ENCODE measurements at places on chromosomes 4 and X.

DNA sequence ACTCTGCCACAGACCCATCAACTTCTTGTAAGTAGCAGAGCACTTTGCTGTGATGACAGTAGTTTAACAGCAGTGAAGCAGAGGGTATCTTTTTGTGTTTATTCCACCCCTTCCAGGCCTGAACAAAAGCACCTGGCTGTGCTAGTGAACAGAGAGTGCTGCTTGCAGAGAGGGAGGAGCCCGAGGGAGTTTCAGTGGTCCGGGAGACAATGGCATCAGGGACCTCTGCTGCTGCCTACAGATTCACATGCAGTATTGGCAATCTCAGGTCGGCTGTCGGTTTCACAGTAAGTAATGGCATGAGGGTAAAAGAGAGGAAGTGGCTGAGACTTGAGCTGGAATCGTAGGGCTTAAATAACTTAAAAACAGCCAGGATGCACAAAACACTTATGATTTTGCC lies 755.8 kb downstream of the RPA4 start:
- no peak for DNase-seq

DNA sequence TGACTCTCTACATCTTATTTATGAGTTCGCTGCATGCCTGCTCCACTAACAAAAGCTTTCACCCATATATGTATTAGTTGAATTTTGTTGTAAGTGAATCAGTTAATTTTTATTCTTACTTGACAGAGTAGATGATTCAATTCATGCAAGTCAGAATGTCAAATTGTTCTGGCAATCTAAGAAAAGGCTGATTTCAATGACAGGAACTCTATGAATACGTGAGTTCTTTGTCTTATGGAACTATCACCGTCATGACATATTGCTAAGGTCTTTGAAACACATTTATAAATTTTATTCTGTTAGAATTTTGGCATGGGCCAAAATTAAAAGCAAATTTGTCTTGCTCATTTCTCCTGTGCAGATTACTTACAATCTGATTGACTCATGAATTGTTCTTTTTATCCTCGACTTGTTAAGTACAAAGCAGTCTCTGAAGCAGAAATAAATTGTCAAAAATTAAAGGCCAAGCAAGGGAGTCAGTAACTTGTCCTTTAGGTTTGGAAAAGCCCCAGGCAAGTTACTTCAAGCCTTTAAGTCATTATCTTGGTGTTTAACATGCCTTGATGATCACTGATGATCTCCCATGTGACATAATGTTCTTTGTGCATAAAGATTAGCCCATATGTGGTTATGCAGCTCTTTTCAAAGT lies 89.0 kb upstream of the GC start:
- DNase-seq, result no peak

DNA sequence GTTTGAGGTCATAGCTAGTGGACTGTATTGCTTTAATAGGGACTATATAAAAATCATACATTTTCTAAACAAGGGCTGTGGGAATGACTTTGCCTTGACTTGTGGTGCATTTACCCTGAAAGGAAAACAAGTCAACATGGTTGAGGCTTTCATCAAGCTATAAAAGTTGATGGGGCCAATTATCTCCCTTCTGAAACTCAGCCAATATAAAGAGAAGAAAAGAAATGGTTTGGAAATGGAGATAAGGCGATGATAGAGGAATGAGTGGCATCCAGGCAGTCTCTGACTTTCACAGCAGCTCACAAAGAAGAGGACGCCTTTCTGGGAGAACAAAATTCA lies 118.7 kb downstream of the SMARCA1 start:
- no peak for DNase-seq

- no peak for DNase-seq
Observed at GRCh38 chrX:19512961-19513360, 2.3 kb downstream of the MAP3K15 start.

DNA sequence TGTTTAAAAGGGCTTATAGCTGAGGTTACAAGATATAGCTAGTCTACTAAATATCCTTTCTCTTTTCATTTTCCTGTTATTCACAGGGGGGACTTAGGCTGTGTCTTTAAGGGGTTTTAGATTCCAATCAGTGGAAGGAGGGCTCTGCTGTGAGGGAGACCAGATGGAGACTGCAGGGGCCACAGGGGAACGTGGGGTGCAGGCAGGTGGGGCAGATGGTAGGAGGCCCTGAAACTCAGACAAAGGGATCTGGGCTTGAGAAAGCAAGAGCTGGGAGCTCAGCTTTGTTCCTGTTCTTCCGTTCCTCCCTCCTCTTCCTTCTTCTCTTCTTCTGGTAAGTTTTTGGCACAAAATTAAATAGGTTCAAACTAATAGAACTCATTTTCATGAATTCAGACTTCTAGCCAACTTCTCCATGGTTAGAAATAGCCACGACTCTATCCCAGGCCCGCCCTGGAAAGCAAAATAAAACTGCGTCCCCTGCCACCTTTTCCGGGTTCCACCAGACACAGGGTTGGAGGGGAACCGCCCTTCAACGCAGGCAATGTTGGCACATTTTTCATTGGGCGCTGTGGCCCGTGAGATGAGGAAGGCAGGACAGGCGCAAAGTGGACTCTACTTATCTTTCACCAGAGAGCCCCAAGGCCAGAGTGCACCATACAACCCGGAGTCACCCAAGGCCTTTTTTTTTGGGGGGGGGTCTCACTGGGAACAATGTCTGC lies 3.5 kb upstream of the TMSB4X start:
- no peak for DNase-seq

DNA sequence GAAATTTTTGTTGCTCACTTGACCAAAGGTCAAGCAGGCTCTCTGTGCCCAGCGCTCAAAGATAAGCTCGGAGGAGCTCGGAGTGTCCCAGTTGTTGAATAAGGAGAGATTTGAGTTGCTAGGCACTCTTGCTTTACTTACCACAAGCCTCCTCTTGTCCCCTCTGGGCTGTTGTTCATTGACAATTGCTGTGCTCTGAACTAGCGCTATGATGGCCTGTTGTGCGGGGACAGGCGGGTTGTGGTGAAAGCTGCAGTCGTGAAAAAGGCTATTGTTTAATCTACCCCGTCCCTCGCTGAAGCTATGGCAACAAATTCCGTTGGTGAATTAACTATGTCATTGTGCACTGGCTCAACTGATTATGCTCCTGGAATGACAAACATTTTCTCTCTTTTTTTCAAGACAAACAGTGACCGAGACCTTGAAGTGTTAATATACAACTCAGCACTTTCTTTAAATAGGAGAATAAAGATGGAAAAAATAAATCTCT lies 21.0 kb upstream of the POLA1 start:
- DNase-seq, result no peak
